ENCODE measurements at places on chromosomes 7 and 10.

GRCh38 chr10:44990302-44990655, 10.4 kb upstream of the ZNF22 start:
- DNase-seq: no peak

GRCh38 chr10:36555036-36555435, 570.4 kb upstream of the ANKRD30A start:
- no peak for DNase-seq

DNA sequence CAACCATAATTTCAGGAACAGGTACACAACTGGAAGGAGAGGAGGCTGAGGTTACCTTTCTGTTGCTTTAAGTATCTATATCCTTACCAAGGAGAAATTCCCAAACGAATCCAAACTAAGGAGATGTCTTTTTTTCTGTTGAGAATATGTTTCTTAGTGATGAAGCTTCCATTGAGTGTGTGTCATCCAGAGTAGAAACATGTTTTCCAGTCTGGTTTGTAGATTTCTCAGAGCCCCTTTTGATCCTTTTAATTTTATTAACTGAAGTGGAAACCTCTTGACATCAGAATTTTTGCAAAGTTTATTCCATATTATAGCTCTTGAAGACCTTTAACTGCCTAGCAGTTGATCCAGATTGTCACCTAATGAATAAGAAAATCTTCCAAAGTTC, 207.1 kb upstream of the FERD3L start:
- DNase-seq: no peak

DNA sequence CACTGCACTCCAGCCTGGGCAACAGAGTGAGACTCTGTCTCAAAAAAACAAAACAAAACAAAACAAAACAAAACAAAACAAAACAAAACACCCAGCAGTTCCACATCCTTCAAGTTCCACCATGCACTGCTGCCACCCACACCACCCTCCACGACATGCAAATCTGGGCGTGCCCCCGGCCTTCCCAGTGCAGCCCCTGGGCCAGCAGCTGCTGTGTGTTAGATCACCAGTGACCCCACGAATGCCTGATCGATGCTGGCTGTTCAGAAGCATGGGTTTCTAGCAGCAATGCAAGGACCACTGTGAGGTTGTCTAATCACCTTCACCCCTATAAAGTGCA, 36.3 kb downstream of the ELFN1 start:
- no peak for DNase-seq

DNA sequence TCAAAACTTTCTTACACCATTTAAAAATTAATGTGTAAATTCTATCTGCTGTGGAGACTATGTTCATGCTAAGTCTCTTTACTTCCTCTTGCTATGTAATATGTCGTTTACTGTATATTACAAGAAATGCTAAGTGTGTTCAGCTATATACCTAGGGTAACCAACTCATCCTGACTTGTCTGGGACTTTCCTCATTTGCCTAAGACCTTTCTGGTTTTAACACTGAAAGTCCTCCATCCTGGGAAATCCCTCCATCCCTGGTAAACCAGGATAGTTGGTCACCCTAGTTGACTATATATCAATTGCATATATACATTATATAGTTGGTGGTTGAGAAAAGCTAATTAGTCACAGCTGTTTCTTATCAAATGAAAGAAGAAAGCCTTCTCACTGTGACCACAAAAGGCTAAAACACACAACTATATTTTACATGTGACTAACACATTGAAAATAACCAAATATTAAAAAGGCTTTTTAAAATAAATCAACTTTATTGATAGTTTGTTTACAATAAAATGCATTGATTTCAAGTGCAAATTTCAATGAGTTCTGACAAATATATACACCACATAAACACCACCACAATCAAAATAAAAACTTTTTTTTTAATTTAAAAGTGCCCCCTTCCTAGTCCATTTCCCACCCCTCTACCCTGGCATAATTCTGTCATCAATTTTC, 167.7 kb upstream of the INHBA start:
- DNase-seq: no peak

GRCh38 chr7:71661671-71662224, 529.8 kb downstream of the GALNT17 start:
- no peak for DNase-seq

DNA sequence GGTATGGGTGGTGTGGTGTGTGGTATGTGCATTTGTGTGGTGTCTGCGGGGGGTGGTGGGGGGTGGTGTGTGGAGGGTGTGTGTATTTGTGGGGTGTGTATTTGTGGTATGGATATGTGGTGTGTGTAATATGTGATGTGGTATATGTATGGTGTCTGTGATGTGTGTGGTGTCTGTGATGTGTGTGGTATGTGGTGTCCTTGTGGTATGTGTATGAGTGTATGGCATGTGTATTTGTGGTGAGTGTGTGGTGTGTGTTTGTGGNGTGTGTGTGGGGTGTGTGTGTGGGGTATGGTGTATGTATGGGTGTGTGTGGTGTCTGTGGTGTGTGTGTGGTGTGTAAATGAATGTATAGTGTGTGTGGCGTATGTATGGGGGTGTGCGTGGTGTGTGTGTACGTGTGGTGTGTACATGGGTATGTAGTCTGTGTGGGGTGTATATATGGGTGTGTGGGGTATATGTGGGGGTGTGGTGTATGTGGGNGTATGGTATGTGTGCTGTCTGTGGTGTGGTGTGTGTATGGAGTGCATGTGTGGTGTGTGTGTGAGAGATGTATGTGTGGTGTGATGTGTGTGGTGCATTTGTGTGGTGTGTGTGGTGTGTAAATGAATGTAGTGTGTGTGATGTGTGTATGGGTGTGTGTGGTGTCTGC, 27.1 kb upstream of the CHST15 start:
- DNase-seq: no peak

- no peak for DNase-seq
Observed at GRCh38 chr10:86670290-86670811, 2.0 kb downstream of the LDB3 start.

- DNase-seq: no peak
Observed at GRCh38 chr10:122326806-122327205, 47.7 kb upstream of the PLEKHA1 start.

DNA sequence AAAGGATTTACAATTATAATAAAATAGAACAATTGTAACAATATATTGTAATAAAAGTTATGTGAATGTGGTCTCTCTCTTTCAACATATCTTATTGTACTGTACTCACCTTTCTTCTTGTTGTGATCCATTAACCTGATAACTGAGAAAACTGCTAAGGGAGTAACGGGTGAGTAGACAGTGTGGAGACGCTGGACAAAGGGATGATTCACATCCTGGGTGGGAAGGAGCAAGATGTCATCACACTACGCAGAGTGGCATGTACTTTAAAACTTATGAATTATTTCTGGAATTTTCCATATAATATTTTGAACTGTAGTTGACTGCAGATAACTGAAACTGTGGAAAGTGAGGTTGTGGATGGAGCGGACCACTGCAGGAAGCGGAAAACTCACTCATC, 91.2 kb upstream of the PLPP4 start:
- no peak for DNase-seq

GRCh38 chr10:24894728-24895127, 57.7 kb downstream of the PRTFDC1 start:
- no peak for DNase-seq

DNA sequence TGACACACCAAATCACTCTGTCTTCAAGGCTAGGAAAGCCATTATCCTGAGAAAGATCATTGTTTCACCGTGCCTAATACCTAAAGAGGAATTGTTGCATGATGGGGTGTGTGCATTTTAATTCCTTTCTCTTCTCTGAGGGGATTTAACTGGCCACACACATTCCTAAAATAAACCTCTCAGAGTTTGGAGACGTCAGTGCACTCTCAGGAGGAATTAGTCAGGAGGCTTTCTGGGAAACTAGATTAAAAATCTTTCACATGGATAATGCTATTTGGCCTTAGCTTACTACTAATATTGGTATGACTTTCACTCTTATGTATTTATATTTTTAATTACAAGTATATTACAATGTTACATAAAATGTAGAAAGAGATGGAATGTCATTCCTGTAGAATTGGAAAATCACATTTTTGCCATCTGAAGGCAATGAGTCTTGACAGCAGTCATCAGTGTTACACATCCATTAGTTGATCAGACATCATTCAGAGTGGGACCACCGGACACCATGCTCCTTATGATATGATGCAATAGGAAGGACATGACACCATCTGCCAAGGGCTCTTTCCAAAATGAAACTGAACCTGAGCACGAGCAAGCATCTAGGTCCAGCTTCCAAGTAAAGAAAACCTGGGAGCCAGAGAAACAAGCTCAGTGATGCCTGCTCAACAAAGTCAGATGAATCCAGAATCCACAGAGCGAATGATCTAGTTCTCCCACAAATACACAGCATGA, 43.1 kb upstream of the TMEM273 start:
- DNase-seq: no peak

DNA sequence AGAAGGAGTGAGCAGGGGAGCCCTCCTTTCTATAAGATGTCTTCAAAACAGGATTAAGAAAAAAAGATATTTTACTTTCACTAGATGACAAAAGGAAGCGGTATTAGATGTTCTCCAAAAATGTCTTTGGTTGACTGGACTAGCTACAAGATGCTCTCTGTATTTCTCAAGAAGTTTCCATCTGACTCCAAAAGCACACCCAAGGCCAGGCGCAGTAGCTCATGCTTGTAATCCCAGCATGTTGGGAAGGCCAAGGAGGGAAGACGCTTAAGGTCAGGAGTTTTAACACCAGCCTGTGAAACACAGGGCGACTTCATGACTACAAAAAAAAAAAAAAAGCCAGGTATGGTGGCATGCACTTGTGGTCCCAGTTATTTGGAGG, 84.5 kb downstream of the PIP4K2A start:
- no peak for DNase-seq

- no peak for DNase-seq
Observed at GRCh38 chr7:154302380-154302779, 250.2 kb downstream of the DPP6 start.

GRCh38 chr7:103989785-103990767, 618 bp upstream of the RELN start:
- peak; percentile 28 for DNase-seq

DNA sequence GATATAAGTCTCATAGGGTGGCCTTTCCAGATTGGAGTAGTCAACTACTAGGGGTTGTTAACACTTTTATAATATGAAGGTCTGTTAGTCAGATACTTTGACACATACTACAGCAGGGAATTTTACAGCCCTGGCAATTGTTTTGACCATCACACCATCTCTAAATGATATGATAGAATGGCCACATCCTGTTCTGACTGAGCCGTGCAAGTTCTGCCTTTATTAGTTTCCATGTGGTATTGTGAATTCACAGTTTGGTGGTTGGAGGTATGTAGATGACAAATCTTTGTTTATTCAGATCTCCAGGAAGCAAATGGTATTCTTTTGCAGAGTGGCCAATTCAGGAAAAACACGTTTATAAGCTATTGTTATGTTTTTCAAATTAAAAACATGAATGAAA, 83.0 kb downstream of the NRG3 start:
- DNase-seq: no peak

DNA sequence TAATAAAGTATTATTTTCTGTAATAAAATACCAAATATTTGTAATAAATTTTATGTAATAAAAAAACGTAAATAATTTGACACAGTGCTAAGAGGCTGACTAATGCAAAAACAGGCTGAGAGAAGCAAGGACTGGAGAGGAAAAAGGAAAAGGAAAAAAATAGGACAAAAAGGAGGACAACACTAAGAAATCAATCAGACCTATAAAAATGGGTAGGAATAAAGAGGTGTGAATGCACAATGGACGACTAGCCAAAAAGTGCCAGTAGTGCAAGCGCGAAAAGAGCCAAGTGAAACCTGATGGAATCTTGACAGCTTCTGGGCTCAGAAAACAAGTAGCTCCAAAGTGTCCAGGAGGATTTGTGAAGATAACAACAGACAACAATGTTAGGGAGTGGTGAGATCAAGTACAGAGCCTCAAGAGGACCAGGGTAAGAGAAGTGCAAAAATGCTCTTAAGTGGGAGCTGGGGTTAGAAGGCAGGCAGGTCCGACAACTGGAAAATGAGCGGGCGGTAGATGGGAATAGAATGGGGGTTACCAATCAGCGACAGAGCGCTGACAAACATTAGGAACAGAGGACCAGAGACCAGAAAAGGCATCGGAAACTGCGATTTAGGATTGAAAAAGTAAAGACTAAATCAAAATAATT, 1.2 kb downstream of the BRAF start:
- DNase-seq: no peak

- DNase-seq: peak; percentile 16
Observed at GRCh38 chr10:102769375-102770107, 25.8 kb downstream of the WBP1L start.

DNA sequence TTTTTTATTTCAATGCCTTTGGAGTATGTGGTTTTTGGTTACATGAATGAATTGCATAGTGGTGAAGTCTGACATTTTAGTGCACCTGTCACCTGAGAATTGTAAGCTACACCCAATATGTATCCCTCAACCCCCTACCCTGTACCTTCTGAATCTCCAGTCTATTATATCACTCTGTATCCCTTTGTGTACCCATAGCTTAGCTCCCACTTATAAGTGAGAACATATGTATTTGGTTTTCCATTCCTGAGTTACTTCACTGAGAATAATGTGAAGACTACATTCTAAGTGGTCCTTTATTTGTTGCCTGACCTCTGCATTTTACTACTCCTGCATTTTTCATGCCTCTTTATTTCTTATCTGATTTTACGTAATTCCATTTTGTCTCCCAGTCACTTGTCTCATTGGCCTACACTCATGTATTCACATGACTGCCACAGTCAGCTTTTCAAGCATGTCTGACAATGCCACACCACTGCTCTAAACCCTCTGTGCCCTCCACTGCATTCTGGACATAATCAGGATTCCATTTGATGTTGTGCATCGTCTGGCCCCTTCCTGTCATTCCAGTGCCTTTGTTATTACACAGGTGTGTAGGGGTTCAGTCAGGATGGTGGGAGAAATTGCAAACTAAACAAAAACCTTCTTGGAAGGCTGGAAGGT, 1325.5 kb downstream of the XPNPEP1 start:
- no peak for DNase-seq

DNA sequence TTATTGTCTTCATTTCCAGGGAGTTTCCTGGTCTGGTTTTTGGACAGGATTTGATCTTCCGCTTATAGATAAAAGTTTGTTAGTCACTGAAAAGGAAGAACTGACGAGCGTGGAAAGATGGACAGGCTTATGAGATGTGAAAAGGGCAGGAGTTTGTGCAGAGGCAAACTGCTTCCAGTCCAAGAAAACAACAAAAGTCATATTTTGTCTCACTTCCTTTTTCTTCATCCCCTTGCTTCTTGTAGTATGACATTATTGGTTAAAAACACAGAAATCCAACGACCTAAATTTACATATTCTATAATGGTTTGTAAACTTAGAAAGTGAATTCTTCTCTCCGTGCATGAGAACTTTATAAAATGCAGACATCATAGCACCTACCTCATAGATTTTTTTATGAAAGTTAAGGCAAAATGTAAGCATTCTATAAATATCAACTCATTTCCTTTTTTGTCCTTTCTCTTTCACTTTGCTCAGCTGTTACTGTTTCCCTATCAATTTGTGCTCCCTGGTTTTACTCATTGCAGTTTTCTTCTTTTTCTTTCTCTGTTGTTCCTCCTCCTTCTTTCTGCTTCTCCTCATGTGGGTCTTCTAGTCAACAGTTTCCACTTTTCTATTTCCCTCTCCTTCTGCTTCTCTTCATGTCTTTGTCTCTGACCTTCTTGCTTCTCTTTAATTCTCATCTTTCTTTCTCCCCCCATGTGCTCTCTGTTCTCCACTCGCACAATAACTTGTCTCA, 370.2 kb downstream of the ARL4A start:
- no peak for DNase-seq

GRCh38 chr10:76492026-76492425, 1060.6 kb downstream of the LRMDA start:
- no peak for DNase-seq

- DNase-seq: no peak
Observed at GRCh38 chr10:132163278-132163765, 23.4 kb upstream of the DPYSL4 start.

GRCh38 chr10:42615419-42615818, 23.0 kb downstream of the ZNF33B start:
- DNase-seq: no peak

Data from NCI-H1930 (cell line).